GOT3 (cell line): ENCODE measurements at places on chromosomes 2 and 18.

DNA sequence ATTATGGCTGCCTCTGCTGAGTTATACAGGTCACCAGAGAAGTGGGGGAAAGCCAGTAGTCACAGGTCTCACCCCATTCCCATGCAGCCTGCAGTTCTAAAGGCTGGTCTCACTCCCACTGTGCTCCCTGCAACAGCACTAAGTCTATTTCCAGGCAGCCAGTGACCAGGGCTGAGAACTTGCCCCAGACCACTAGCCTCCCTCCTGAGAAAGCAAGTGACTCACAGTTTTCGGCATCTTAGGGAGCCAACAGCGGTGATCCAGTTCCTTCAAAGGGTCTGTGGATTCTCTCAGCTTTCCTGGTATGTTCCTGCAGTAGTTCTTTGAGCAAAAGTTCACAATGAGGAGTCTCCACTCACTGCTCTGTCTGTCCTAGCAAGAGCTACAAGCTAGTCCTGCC, 329.6 kb upstream of the MAP2 start:
- DNase-seq, result no peak

- no peak for DNase-seq
Observed at GRCh38 chr2:75340560-75340959, 141.2 kb upstream of the TACR1 start.

GRCh38 chr18:21735452-21736015, 5.1 kb upstream of the MIB1 start:
- DNase-seq, result no peak

DNA sequence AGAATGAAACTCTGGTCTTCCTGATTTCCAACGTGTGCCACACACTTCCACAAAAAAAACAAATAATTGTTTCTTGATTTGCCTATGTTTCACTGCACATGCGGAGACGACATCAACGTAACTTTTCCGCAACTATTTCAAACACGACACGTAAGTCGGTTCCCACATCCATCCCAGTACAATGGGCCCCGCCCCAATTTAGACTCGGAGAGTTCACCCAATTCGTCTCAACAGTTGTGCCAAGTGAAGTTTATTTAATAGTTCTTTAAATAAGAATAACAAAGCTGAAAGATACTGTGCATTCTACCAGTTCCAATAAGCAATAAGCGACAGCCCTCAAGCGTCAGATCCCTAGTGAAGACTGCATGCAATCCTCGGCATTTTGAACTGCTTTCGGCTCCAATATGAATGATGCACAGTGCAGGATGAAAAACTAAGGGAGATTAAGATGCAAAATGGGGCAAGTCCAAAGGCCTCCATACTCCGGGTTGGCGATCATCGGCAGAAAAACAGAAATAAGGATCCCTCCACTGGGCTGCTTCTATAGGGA, 664 bp downstream of the CCT4 start:
- DNase-seq, result no peak

- no peak for DNase-seq
Observed at GRCh38 chr18:12373116-12373770, 3.8 kb downstream of the AFG3L2 start.

GRCh38 chr18:67117804-67118203, 398.7 kb downstream of the DSEL start:
- DNase-seq, result no peak
